ENCODE measurements at places on chromosomes 3 and 15.

GRCh38 chr15:25947323-25948314, 84.5 kb upstream of the ATP10A start:
- DNase-seq, result no peak

GRCh38 chr3:4720316-4721075, 227.3 kb downstream of the ITPR1 start:
- DNase-seq, result peak; percentile 40

DNA sequence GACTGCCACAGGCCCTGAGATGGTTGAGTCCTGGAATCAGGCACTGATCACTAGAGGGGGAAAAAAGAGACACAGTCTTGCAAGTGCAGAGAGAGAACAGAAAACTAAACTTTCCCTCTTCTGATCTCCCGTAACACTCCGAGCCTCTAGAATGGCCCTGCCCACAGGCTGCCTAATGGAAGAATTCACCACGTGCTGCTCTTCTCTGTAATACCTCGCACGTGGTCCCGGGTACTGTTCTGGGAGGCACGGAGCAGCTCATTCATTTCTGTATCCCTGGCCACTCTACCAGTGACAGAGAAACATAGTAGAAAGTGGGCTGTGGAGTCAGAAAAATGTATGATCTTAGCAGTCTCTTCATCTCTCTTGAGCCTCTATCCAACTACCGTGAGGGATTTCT, 30.4 kb downstream of the VGLL4 start:
- DNase-seq, result no peak

- no peak for DNase-seq
Measured at GRCh38 chr3:181794011-181794790, 82.5 kb downstream of the SOX2 start.

- no peak for DNase-seq
Measured at GRCh38 chr3:192514081-192514753, 213.1 kb downstream of the FGF12 start.

- DNase-seq, result no peak
Measured at GRCh38 chr15:29124581-29125381, 144.8 kb downstream of the NSMCE3 start.

- no peak for DNase-seq
Measured at GRCh38 chr15:72801590-72802325, 18.2 kb upstream of the ADPGK start.

GRCh38 chr15:50767332-50767861, 1.9 kb upstream of the SPPL2A start:
- no peak for DNase-seq

- DNase-seq, result no peak
Measured at GRCh38 chr15:101092156-101092866, 159.5 kb downstream of the CHSY1 start.

GRCh38 chr3:123449102-123449996, 459 bp upstream of the ADCY5 start:
- DNase-seq, result no peak

DNA sequence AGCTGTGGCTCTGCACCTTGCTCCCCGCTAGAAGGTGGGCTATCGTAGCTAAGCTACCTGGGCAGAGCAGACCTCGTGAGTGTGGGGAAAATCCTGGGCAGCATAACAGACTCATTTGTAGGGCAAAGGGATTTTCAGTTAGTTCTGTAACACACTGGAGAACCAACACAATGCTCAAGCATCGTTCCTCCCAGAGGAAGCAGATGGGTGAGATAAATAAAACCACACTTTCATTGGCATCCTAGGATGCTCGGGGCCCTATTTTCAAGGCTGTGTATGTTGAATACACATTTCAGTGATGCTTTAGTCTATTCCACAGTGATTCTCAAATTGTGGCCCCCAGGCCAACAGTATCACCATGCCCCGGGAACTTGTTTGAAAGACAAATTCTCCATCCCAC, 20.0 kb downstream of the LIPC start:
- no peak for DNase-seq

DNA sequence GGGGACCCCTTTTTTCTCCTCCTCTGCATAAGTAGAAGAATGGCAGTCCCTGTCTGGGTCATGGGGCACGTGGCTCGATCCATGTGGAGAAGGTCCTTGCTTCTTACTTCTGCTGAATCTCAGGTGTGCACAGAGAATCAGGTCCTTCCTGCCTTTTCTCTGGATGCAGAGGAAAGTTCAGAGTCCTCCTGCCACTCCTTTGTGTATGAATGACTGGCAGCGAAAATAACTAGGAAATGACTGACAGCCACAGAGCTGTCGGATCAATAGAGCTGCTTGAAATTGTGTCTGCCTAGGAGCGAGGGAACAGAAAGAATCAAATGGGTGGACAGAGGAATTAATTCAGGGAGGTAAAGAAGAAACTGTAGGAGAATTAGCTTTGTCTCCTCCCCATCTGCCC, 49.6 kb upstream of the ROPN1 start:
- no peak for DNase-seq

GRCh38 chr3:99471353-99472323, 166.8 kb upstream of the COL8A1 start:
- no peak for DNase-seq

DNA sequence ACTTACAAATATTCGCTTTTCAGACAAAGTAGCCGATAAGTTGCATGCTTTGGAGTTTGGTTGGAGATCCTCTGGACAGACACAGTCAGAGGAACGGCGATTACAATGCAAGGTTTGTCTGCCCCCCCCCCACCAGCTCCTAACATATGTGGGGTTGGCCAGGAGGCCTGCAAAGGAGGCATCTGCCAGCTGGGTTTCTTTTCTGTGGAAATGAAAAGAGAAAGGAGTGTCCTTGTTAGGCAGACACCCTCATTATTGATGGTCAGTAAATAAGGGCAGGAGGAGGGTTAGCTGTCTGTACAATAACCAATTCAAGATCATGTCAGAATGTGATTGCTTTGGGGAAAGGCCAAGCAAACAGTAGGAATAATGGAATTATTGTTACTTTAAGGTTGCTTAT, 49.1 kb downstream of the TLNRD1 start:
- no peak for DNase-seq

DNA sequence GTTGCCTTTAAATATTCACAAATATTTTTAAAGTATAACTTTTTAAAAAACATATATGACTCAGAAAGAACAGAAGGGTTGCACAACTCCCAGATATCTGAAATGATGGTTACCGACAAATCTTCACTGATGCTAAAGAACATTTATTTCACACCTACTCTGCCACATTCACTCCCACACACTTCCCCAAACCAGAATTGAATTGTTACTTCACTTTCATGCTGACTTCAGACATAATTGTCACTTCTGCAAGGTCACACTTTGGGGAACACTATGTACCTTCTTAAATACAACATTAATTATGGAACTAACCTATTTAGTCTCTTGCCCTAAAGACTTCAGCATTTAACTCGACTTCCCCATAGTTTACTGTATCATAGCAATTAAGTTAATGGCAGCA, 795.1 kb downstream of the FHIT start:
- DNase-seq, result no peak

DNA sequence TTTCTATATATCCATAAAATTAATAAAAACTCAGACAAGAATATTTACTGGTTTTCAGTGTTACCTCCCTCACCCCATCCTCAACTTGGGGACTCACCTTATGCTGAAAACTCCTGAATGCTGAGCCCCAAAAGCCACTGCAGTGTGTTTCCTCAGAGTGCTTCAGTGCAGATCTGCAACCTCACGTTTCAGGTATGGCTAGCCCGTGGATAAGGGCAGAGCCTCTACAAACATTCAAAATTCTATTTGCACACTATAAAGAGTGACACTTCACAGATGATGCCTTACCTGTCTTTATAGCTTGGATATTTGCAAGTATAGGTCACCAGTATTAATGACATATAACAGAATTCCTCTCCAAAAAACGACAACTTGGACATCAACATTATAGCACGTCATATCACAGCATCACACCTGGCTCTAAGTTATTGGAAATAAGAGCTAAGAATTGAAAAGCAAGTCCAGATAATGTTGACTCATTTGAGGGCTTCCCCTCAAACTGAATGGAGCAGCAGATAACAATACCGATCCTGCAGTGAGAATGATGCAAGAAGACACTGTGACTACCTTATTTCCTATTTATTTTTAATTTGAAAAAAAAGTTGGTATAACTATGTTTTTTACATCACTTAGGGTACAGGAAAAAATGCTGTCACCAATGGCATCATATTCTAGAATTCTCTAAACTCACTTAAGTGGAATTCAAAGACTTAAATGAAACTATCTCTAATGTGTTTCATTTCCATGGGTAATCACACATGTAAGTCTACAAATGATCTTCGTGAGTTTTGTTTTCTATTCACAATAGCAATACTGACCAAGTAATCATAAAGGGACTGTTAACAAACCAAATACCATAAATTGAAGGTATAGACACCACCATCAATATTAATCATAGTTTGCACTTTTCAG, 40.7 kb upstream of the RSL24D1 start:
- DNase-seq, result no peak

DNA sequence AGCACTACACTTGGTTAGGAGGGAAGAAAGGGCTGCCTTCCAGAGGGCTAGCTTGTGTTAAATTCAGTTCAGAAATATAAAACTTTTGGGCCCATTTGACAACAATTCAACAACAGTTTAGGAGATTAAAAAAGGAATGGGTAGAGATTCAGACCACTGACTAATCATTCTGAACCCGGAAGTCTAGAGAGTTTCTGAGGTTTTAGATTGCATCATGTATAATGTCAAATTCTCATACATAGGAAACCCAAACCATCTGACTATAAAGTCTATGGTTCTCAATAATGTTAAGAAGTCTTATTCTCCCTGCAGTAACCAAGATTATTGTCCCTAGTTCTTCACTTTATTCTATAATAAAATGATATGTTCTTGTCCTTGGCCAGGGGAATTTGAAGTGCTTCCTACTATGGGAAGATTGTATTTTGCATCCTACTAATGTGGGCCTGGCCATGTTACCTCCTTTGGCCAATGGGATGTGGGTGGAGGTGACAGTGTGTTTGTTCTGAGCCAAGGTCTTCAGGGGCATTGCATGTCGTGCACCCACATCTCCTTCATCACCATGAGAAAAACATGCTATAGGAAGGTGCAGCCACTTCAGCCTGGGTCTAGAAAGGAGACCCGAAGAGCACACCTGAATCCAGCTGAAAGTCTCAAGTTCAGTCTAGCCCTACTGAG, 66.4 kb upstream of the CCNL1 start:
- no peak for DNase-seq

GRCh38 chr15:42083916-42084315, 10.4 kb downstream of the PLA2G4D start:
- no peak for DNase-seq

DNA sequence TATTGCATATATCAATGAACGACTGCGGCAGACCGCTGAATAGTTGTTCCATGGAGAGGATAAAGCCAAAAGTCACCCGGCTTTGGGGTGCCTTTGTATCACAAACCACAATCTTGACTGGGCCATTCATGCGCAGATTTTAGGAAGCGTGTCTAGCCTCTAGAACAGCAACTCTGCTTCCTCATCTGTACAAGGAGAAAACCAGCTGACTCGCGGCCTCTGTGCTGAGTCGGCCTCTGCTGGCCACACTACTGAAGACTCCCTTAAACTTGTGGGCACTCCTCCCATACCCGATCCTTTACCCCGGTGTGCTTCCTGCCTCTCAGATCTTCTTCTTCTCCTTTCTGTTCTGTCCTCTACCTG, 872 bp downstream of the DLEC1 start:
- DNase-seq, result peak; percentile 17

DNA sequence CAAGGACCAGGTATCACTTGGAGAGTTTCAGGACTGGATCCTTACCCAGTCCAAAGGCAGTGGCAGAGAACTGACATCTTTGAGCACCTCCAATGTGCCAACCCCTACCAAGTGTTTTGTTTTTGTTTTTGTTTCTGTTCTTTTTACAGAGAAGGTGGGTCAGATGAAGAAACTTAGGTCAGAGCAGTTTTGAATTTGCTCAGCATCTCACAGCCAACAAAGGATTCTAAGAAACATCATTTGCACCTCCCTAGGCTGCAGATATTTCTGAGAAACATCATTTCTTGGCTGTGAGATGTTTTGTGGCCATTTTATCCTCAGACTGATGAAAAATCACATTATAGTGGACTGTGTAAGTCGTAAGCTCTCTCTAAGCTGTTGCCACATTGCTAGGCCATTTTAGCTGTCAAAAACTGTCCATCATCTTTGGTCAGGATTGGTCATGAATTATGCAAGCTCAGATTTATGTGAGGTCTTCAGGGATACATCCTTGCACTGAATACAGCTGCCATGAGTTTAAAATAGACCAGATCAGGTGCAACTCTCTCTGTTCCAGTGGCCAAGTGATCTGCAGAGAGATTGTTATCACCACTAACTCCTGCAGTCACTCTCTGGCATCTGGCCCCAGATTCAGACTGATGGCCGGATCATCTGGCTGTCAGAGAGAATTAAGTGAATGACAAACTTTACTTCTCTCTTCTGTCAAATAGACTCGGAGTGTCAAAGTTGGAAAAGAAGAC, 341.5 kb downstream of the EPHB1 start:
- no peak for DNase-seq

- no peak for DNase-seq
Measured at GRCh38 chr3:30289766-30290165, 316.6 kb upstream of the TGFBR2 start.

DNA sequence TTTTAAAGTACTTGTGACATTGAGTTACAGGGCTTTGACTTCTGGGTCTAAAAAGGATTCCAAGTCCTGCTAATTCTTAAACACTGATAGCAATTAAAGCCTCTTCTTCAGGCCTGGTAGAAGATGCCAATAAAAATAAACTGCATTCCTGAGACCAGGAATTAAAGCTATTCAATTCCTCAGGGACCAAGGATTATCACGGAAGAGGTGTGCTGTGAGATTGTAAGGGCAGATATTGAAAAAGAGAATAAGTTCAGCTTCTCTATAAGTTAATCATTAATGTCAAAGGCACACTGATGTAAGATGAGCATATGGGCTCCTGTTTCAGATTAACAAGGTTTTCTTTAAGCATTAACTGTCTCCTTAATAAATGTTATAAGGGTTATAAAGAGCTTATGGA, 611.3 kb downstream of the SI start:
- no peak for DNase-seq

DNA sequence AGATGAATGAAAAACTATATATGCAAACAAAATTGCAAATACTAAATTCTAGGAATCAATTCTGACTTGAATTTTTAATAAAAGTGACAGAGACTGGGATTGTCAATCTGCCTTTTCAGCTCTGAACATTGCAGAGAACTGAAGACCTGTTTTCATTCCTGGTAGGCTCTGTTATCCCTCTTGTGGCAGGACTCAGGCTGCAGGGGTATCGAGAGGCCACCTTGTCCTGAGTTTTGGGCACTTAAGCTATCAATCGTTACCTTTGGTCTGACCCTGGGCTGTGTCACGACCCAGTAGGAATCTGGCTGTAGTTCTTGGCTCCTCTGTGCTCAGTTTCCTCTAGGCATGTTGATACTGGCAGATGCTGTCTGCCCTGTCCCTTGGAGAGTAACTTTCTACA, 238.0 kb downstream of the CACNA2D3 start:
- no peak for DNase-seq

- DNase-seq, result no peak
Measured at GRCh38 chr3:16978234-16978920, 93.6 kb downstream of the PLCL2 start.

All from NCI-H2227 treated with DMSO at 0.1 percent for 48 hours (cell line).